ENCODE measurements at places on chromosomes 2 and 18. TPM values are rescaled to one million over a fixed set of nuclear protein-coding genes. Genes with fewer than 3 reads are reported as not detected.

Gene FOXD4L1
- 0.45 TPM for polyA plus RNA-seq

Gene SKOR2
- not detected for polyA plus RNA-seq

DNA sequence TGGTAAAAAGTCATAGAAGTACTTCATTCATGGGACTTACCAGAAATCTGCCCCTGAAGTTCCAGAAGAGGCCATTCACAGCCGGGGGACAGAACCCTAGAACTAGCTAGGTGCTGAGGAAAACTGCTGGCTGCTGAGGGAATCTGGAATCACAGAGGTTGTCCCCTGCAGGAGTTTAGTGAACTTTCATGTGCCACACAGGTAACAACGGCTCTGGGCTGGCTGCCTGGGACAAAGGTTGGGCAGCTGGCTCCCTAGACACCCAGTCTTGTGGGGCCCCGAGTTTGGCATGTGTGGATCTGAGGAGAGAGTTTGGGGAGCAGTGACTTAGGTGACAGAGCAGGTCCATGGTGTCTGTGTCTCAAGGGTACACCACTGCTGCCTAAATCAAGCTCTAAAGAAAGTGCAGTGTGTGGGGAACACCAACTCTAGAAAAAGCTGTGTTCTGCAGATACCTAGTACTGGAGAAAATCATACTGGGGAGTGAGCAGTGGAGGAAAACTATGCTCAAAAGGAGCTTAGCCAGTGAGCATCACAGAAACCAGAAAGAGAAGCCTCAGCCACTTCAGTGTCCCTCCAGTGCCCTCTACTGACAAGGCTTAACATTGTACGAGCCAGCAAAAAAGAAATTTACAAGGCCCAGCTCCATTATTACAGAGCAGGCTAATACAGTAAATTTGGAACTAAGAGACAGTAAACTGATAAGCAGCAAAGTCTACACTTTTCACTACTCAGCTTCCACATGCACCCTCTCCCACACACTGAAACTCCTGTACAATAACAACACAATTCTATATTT is 15.2 kb downstream of the GALNT3 start:
- peak; percentile 52 for DNase-seq

DNA sequence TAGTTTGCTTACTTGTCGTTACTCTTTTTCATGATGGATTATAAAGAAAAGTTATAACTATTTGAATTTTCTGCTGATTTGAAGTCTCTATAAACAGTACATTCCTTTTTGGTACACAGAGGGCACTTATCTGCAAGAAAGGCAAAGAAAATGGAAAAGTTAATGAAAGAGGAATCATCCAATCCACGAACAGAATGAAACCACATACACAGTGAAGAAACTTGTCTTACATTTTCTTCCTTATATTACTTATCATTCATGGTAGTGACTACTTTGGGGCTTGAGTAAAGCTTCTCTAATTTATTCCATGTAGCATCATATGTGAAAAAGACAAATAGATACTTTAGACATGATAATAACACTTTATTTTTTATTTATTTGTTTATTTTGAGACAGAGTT is 14.8 kb upstream of the ACTR3 start:
- no peak for DNase-seq

Measured in small intestine (tissue), 16 donors.